Colonic mucosa (tissue), 4 donors: ENCODE measurements at places on chromosomes 2 and 18. TPM values are rescaled to one million over a fixed set of nuclear protein-coding genes. Genes with fewer than 3 reads are reported as not detected.

GRCh38 chr2:136204971-136205370 lies 87.0 kb upstream of the CXCR4 start:
- H3K4me3 ChIP-seq, result no peak overlapping the region
- no peak overlapping the region for H3K27ac ChIP-seq
- DNase-seq, result no peak
- no peaks in the 10 kb centered on the region for H3K36me3 ChIP-seq

GRCh38 chr2:84906900-84907714 lies 1.7 kb downstream of the TMSB10 start:
- no peaks in the 10 kb centered on the region for H3K4me1 ChIP-seq
- DNase-seq, result peak; percentile 82
- H3K36me3 ChIP-seq, result no peaks in the 10 kb centered on the region

- DNase-seq, result no peak
- no peaks in the 10 kb centered on the region for H3K36me3 ChIP-seq
- no peaks in the 10 kb centered on the region for H3K4me1 ChIP-seq
- no peak overlapping the region for H3K27ac ChIP-seq
- H3K27me3 ChIP-seq, result no peaks in the 10 kb centered on the region
Measured at GRCh38 chr2:174259981-174260380, 11.6 kb upstream of the OLA1 start.

- no peak for DNase-seq
- H3K4me3 ChIP-seq, result no peak overlapping the region
- H3K27me3 ChIP-seq, result no peaks in the 10 kb centered on the region
- H3K27ac ChIP-seq, result no peak overlapping the region
Measured at GRCh38 chr2:180910831-180911665, 69.4 kb upstream of the UBE2E3 start.

- no peak overlapping the region for H3K4me3 ChIP-seq
- no peaks in the 10 kb centered on the region for H3K27me3 ChIP-seq
- H3K4me1 ChIP-seq, result no peaks in the 10 kb centered on the region
- no peaks in the 10 kb centered on the region for H3K36me3 ChIP-seq
- peak; percentile 19 for DNase-seq
Measured at GRCh38 chr18:37476182-37476581, 89.4 kb downstream of the CELF4 start.

DNA sequence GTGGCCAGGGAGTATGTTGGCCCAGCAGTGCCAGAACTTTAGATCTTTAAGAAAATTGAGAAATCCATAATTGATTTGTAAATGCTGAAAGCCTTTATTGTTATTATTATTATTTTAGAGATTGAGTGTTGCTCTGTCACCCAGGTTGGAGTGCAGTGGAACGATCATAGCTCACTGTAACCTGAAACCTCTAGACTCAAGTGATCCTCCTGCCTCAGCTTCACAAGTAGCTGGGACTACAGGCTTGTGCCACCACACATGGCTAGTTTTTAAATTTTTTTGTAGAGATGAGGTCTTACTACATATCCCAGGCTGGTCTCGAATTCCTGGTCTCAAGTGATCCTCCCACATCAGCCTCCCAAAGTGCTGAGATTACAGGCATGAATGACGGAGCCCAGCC lies 143.2 kb upstream of the CCDC68 start:
- DNase-seq, result no peak
- H3K4me1 ChIP-seq, result no peaks in the 10 kb centered on the region
- no peaks in the 10 kb centered on the region for H3K36me3 ChIP-seq
- H3K27me3 ChIP-seq, result no peaks in the 10 kb centered on the region
- no peak overlapping the region for H3K4me3 ChIP-seq
- no peak overlapping the region for H3K27ac ChIP-seq

DNA sequence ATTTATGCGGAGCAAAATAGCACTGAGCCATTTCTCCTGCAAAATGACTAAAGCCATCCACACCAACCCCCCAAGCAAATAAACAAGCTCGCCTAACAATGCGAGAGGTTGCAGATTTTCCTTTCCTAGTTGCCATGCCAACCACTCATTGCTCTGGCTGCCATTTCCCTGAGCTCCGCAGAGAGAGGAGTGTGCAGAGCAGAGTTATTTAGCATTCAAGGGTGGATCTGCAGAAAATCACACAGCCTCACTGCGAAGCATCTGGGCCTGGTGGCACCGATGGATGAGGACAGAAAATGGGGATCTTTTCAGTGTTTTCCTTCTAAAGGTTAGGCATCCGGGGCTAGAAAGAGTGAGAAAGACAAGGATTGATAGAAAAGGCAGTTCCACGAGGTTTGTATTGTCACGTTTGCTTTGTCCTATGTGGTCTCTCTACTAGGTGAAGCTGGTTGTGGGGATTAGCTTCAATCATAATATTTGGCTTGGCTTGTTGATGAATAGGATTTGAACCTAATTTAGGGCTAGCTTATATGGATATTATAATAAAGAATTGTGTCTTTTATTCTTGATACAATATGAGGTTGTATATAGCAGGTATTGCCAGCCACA lies 110.2 kb upstream of the UNC80 start:
- H3K4me1 ChIP-seq, result no peaks in the 10 kb centered on the region
- DNase-seq, result no peak
- H3K27ac ChIP-seq, result no peak overlapping the region
- H3K4me3 ChIP-seq, result no peak overlapping the region
- H3K36me3 ChIP-seq, result no peaks in the 10 kb centered on the region
- no peaks in the 10 kb centered on the region for H3K27me3 ChIP-seq

GRCh38 chr2:128361376-128362131 lies 42.9 kb upstream of the HS6ST1 start:
- DNase-seq, result no peak
- H3K36me3 ChIP-seq, result no peaks in the 10 kb centered on the region
- H3K27me3 ChIP-seq, result no peaks in the 10 kb centered on the region
- no peaks in the 10 kb centered on the region for H3K4me1 ChIP-seq
- H3K27ac ChIP-seq, result no peak overlapping the region

GRCh38 chr2:3601561-3602271 lies 6.8 kb downstream of the COLEC11 start:
- no peaks in the 10 kb centered on the region for H3K4me1 ChIP-seq
- H3K27ac ChIP-seq, result no peak overlapping the region
- no peaks in the 10 kb centered on the region for H3K27me3 ChIP-seq
- DNase-seq, result no peak

GRCh38 chr2:14633061-14633460 lies 544 bp downstream of the LRATD1 start:
- H3K4me1 ChIP-seq, result no peaks in the 10 kb centered on the region
- H3K27me3 ChIP-seq, result no peaks in the 10 kb centered on the region
- peak overlapping the region; percentile 78 for H3K27ac ChIP-seq
- peak overlapping the region; percentile 70 for H3K4me3 ChIP-seq
- peak; percentile 33 for DNase-seq
- H3K36me3 ChIP-seq, result no peaks in the 10 kb centered on the region

GRCh38 chr18:44594799-44595467 lies 85.8 kb upstream of the SETBP1 start:
- no peak overlapping the region for H3K27ac ChIP-seq
- H3K27me3 ChIP-seq, result no peaks in the 10 kb centered on the region
- H3K4me1 ChIP-seq, result no peaks in the 10 kb centered on the region

DNA sequence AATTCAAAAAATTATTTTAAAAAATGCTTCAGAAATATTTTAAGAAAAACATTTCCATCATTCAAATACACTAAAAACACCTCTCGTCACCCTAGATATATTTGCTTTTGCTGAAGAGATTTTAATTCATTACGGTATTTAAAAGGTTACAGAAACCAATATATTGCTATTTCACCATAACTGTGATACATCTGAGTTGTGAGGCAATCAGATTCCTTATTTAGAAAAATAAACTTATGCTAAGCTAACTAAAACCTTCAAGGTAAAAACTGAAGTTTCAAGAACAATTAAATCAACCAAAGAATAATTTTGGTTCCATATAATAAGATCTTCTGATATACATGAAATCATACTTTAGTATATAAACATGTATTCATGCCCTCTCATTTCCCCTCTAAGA lies 32.8 kb downstream of the PELI1 start:
- DNase-seq, result no peak
- H3K4me3 ChIP-seq, result no peak overlapping the region
- H3K4me1 ChIP-seq, result no peaks in the 10 kb centered on the region
- no peak overlapping the region for H3K27ac ChIP-seq
- no peaks in the 10 kb centered on the region for H3K27me3 ChIP-seq
- H3K36me3 ChIP-seq, result no peaks in the 10 kb centered on the region

- no peak overlapping the region for H3K27ac ChIP-seq
- no peaks in the 10 kb centered on the region for H3K36me3 ChIP-seq
Measured at GRCh38 chr2:150293771-150294170, 193.7 kb downstream of the RND3 start.

DNA sequence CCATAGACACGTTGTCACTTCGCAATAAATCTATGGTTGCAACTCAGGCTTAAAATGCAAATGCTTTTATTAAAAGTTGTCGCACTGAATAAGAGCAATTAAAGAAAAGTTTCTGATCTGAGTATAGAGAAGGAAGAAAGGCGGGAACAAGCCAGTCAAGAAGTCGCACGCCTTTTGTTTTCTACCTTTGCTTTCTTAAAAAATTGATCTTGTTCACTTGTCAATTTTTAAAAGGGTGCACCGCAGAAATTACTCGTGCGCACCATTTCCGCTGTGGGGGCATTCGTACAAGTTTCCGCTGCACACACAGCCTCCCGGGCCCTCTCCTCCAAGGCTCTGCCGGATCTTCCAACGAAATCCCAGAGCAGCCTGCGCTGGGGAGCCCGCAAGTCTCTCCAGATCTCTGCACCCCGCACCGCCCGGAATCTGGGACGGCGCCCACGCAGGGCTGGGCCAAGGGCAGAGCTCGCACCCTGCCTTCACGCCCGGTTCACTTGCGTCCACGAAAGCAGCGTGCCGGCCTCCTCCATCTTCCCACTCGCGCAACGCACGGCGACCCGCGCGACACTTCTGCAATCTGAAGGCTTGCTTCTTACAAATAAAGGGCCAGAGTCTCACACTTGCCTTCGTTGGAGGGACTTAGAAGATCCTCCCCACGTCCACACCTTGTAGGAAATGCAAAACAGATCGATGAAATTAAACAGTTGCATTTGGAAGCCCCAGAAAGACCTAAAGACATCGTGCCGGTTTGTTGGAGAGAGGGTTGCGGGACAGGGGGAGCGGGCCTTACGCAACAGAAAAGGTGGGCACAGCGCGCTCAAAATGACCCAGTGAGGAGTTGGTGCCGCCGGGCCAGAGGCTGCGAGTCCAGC lies 2.6 kb upstream of the SALL3 start:
- no peak overlapping the region for H3K4me3 ChIP-seq
- no peaks in the 10 kb centered on the region for H3K36me3 ChIP-seq
- peaks cover 78% of the 10 kb centered on the region for H3K27me3 ChIP-seq
- no peaks in the 10 kb centered on the region for H3K4me1 ChIP-seq
- DNase-seq, result no peak
- H3K27ac ChIP-seq, result no peak overlapping the region

GRCh38 chr2:207991944-207992343 lies 33.4 kb downstream of the PLEKHM3 start:
- no peaks in the 10 kb centered on the region for H3K36me3 ChIP-seq
- no peaks in the 10 kb centered on the region for H3K4me1 ChIP-seq
- H3K27me3 ChIP-seq, result no peaks in the 10 kb centered on the region
- H3K27ac ChIP-seq, result no peak overlapping the region
- no peak overlapping the region for H3K4me3 ChIP-seq
- no peak for DNase-seq

DNA sequence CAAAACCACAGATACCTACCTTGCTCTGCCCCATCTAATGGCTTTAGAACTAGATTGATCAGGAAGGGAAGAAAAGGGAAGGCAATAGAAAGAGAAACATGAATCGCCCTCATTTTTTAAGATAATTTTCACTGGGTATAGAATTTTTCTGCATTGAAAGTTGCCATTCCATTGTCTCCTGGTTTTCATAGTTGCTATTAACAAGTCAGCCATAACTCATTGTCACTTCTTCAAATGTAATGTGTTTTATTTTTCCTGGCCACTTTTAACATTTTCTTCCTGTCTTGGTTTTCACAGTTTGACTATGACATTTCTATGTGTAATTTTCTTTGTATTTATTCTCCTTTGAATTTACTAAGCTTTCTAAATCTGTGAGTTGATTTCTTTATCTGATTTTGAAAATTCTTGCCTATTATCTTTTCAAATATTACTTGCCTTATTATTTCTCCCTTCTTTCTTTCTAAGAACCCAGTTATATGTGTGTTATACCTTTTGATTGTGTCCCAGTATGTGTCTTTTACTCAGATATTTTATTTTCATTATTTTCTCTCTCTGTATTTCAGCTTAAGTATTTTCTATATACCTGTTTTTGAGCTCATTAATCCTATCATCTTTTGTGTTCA lies 85.5 kb upstream of the GLI2 start:
- no peak overlapping the region for H3K27ac ChIP-seq
- H3K36me3 ChIP-seq, result no peaks in the 10 kb centered on the region
- H3K27me3 ChIP-seq, result no peaks in the 10 kb centered on the region
- no peak for DNase-seq
- no peaks in the 10 kb centered on the region for H3K4me1 ChIP-seq

DNA sequence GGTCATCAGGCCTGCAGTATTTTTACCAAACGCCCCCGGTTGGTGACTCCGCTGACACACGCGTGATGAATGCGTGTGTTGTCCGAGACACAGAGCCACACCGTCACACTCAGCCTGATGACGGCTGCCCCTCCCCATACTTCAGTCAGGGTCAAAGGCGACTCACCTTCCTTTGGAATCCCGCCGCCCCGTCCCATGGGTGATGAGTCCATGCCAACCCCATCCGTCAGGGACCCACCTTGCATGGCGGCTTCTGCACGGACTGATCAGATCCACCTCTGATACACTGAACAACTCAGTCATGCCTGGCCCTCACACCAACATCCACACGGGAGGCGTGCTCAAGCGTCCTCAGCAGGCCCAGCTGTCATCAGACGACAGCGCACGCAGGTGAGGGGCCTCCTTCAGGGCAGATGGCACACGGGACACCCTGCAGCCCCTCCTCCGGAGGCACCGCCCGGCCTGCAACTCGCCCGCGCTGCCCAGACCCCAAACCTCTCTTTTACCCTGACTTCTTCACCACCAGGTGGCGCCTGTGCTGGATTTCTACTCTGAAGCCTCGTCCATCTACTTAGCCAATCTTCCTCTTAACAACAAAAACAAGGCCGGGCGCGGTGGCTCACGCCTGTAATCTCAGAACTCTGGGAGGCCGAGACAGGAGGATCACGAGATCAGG lies 89.2 kb downstream of the ZNF516 start:
- H3K4me1 ChIP-seq, result no peaks in the 10 kb centered on the region
- DNase-seq, result peak; percentile 52
- no peak overlapping the region for H3K27ac ChIP-seq
- H3K27me3 ChIP-seq, result no peaks in the 10 kb centered on the region
- H3K4me3 ChIP-seq, result no peak overlapping the region

Gene ANKRD62
- total RNA-seq, result 0.19 TPM

Gene RTTN
- total RNA-seq, result 16.7 TPM

Gene TDRD15
- total RNA-seq, result not detected

Gene ACTR1B
- 82.9 TPM for total RNA-seq

Gene GRP
- total RNA-seq, result not detected

Gene HDHD2
- 24.5 TPM for total RNA-seq

Gene IL1RN
- 6.0 TPM for total RNA-seq

Gene ARL5A
- total RNA-seq, result 46.5 TPM

Gene ANKRD44
- total RNA-seq, result 7.9 TPM

Gene CDK15
- 0.72 TPM for total RNA-seq

Gene SCN9A
- total RNA-seq, result 12.0 TPM

Gene ABCG8
- total RNA-seq, result 0.48 TPM

Gene RESP18
- total RNA-seq, result not detected
